ENCODE measurements at places on chromosomes 13 and 19.
A peak's percentile ranks its signal among the peaks of the same experiment; 100 is the strongest.

DNA sequence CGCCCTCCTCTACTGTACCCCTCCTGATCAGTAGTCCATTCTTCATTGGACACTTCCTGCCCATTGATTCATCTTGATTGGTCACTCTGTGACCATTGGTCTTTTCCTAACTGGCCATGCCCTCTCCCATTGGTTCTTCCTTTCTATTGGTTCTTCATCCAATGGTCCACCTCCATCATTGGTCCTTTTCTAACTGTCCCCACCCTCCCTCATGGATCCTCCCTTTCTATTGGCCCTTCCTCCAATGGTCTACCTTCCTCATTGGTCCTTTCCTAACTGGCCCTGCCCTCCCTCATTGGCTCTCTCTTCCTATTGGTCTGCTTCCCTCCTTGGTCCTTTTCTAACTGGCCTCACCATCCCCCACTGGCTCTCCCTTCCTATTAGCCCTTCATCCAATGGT is 7.1 kb downstream of the KLK6 start:
- DNase-seq, result no peak

GRCh38 chr19:53977429-53977990 is 13.9 kb upstream of the CACNG6 start:
- DNase-seq, result peak; percentile 87

DNA sequence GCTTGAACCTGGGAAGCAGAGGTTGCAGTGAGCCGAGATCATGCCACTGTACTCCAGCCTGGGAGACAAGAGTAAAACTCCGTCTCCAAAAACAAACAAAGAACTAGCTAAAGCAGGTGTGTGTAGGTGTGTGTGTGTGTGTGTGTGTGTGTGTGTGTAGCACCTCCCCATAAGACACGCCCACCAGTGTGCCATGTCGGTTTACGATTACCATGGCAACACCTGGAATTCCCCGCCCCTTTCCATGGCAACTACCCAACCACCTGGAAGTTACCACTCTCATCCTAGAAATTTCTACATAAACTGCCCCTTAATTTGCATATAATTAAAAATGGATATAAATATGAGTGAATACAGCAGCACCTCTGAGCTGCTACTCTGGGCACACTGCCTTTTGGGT is 80.9 kb upstream of the ADGRE5 start:
- DNase-seq, result no peak

DNA sequence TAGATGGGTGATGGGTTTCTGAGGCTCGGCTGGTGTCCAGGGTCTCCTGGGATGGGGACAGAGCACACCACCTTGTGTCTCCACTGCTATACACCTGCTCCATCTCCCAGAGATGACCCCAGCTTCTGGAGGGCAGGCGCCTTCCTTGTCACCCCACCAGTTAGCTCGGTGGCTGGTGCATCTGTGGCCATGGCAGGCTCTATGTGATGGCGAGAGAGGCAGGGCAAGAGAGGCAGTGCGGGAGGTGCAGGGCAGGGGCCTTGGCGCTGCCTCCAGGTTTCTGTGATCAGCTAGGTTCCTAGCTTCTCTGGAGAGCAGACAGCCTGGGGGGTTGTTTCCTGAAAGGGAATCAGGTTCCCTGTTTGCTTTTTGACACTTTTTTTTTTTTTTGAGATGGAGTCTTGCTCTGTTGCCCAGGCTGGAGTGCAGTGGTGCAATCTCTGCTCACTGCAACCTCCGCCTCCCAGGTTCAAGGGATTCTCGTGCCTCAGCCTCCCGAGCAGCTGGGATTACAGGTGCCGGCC is 69.0 kb upstream of the ZNF536 start:
- DNase-seq, result peak; percentile 4

GRCh38 chr19:33397536-33398360 is 24.2 kb downstream of the CEBPG start:
- peak; percentile 56 for DNase-seq

GRCh38 chr19:48687776-48688175 is 8.0 kb upstream of the FUT2 start:
- DNase-seq, result no peak

DNA sequence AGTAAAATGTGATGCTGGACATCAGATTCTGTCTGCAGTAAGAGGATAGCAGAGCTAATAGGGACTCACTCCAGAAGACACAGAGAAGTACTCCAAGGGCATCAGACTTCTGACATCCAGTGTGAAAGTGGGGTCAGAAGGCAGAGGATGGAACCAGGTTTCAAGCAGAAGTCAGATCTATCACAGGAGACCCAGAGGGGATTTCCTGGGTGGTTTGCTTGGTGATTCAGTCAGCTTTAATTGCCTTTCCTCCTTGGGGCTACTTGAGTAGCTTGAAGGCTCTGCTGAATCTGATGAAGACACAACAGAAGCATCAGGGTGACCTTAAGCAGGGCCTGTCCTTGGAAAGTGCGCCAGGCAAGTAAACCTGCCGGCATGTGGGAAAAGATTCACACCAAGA is 300.6 kb downstream of the COG6 start:
- no peak for DNase-seq

DNA sequence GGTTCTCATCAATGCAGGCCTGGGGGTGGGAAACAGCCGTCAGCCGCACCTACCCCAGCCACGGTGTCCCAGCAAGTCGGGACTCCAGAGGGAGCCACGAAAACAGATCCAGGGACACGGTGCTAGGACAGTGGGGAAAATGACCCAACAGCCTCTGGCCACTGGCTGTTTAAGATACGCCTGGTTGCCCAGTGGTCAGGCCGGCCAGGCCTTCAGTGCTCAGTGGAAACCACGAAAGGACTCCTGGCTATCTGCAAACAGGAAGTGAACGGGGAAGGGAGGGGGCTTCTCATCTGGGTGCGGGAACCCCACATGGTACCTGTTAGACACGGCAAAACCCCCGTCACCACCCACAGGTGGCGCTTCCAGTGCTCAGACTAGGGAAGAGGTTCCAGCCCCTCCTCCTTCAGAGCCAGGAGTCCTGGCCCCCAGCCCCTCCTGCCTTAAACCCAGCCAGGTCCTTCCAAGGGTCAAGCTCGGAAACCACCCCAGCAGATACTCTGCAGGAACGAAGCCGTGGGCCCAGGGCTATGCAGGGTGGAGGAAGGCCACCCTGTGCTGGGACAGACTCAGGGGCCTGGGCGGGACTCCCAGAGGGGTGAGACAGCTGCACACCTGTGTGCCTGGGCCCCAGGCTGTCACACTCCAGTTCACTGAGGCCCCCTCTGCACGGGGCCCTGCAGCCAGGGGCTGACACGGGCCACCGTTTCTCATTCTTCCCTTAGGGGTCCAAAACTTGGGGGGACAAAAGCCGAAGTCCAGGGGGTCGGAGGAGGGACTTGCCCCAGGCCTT is 4.5 kb downstream of the PPP1R12C start:
- peak; percentile 67 for DNase-seq

GRCh38 chr13:40408602-40409001 is 257.8 kb downstream of the FOXO1 start:
- DNase-seq, result no peak

- DNase-seq, result no peak
These were observed 15.6 kb upstream of the CCDC97 start for GRCh38 chr19:41294393-41294792.

DNA sequence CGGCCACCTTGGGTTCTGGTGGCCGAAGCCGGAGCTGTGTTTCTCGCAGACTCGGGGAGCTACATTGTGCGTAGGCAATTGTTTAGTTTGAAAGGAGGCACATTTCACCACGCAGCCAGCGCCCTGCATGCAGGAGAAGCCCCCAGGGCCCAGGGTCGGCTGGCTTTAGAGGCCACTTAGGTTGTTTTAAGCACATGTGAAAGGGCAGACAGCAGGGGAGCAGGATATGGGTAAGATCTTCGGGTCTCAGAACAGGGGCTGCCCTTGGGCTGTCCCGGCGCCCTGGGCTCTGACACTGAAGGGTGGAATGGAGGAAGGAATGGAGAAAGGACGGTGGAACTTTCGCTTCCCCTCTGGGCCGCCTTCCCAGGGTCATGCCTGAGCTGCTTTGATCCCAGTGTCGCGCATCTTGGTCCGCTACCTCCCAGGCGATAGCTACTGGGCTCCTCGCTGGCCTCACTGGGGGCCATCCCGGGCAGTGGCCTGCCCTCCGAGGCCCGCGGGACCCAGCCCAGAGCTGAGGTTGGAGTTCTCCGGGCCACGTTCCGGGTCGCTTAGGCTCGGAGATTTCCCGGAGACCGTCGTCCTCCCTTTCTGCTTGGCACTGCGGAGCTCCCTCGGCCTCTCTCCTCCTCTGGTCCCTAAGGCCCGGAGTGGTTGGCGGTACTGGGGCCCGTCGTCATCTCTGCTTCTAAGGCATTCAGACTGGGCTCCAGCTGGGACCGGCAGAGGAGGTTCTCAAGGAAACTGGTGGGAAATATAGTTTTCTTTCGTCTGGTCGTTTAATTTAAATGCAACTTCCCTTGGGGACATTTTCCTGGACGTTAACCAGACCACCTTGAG is 4.3 kb upstream of the POU4F1 start:
- DNase-seq, result peak; percentile 9

GRCh38 chr13:110444226-110444653 is 117.3 kb downstream of the RAB20 start:
- DNase-seq, result no peak

DNA sequence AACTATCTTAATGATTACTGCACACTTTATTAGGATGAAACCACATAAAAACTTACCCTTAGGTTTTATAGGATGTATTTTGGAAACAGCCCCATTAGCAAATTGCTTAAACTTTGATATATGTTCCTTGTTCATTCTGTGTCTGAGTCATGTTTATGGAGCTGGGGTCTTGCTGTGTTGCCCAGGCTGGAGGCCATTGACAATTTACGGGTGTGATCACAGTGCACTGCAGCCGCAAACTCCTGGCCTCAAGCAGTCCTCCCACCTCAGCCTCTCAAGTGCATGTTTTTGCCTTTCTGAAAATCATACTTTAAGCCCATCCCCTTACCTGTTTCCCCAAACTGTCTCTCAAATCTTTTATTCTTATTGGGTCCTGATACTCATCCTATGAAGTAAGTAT is 5.2 kb upstream of the CHAMP1 start:
- no peak for DNase-seq

DNA sequence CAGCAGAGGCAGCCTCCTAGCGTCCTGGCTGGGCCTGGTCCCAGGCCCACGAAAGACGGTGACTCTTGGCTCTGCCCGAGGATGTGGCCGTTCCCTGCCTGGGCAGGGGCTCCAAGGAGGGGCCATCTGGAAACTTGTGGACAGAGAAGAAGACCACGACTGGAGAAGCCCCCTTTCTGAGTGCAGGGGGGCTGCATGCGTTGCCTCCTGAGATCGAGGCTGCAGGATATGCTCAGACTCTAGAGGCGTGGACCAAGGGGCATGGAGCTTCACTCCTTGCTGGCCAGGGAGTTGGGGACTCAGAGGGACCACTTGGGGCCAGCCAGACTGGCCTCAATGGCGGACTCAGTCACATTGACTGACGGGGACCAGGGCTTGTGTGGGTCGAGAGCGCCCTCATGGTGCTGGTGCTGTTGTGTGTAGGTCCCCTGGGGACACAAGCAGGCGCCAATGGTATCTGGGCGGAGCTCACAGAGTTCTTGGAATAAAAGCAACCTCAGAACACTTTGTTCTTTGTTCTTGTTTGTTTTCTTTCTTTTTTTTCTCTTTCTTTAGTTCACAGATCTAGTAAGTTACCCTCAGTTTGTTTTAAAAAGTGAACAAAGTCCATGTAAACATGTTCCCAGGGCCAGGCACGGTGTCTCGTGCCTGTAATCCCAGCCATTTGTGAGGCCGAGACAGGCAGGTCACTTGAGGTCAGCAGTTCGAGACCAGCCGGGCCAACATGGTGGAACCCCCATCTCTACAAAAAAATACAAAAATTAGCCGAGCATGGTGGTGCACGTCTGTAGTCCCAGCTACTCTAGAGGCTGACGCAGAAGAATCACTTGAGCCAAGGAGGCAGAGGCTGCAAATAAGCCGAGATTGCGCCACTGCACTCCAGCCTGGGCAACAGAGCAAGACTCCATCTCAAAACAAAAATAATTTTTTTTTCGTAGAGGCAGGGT is 10.2 kb downstream of the ANGPTL4 start:
- DNase-seq, result peak; percentile 74

GRCh38 chr19:58128041-58128685 is 22.4 kb downstream of the ZNF329 start:
- DNase-seq, result no peak

- DNase-seq, result no peak
These were observed 50.9 kb downstream of the EPS15L1 start for GRCh38 chr19:16420781-16421386.

GRCh38 chr13:80083853-80084676 is 256.9 kb downstream of the SPRY2 start:
- DNase-seq, result no peak

- DNase-seq, result no peak
These were observed 27.4 kb downstream of the CD177 start for GRCh38 chr19:43380771-43381386.

- DNase-seq, result no peak
These were observed 254.0 kb upstream of the ARGLU1 start for GRCh38 chr13:106821979-106822378.

- peak; percentile 73 for DNase-seq
These were observed 12.4 kb downstream of the TMEM143 start for GRCh38 chr19:48351341-48351752.
